ENCODE measurements at places on chromosomes 5 and 9.

DNA sequence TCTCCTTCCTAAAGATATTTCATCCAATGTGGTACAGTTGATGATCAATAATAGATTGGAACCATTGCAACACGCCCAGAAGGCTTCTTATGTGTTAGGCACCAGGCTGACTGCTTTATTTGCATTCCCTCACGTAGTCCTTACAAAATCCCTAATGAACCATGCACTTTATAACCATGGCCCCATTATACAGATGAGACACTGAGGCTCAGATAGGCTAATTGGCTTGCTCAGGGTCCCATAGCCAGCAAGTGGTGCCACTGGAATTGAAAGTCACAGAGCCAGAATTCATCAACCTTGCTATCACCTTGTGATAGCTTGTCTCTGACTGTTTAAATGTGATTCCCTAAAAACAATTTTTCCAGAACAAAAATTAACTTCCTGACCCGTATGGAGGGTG is 27.8 kb upstream of the RAI14 start:
- DNase-seq, result no peak

- no peak for DNase-seq
Measured at GRCh38 chr9:133852431-133852830, 114.3 kb upstream of the SARDH start.

- DNase-seq, result no peak
Measured at GRCh38 chr5:15386122-15386521, 113.9 kb upstream of the FBXL7 start.

DNA sequence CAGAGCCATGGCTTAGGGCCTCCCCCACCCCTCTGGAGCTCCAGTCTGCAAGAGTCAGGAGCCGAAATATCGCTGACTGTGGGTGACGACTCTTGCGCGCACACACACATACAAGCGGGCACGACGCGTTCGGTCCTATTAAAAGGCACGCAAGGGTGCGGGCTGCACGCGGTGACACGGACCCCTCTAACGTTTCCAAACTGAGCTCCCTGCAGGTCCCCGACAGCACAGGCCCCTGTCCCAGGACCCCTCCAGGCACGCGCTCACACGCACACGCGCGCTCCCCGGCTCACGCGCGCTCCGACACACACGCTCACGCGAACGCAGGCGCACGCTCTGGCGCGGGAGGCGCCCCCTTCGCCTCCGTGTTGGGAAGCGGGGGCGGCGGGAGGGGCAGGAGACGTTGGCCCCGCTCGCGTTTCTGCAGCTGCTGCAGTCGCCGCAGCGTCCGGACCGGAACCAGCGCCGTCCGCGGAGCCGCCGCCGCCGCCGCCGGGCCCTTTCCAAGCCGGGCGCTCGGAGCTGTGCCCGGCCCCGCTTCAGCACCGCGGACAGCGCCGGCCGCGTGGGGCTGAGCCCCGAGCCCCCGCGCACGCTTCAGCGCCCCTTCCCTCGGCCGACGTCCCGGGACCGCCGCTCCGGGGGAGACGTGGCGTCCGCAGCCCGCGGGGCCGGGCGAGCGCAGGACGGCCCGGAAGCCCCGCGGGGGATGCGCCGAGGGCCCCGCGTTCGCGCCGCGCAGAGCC is at the start of gene GRIN1:
Gene GRIN1 (plus strand): TSS at position 433 of the 746 bp plus-strand sequence. CDS start 333 bp downstream, outside the sequence.
- peak; percentile 63 for DNase-seq

Measured in DMS53 (cell line).